ENCODE measurements at places on chromosomes 2 and 18.

DNA sequence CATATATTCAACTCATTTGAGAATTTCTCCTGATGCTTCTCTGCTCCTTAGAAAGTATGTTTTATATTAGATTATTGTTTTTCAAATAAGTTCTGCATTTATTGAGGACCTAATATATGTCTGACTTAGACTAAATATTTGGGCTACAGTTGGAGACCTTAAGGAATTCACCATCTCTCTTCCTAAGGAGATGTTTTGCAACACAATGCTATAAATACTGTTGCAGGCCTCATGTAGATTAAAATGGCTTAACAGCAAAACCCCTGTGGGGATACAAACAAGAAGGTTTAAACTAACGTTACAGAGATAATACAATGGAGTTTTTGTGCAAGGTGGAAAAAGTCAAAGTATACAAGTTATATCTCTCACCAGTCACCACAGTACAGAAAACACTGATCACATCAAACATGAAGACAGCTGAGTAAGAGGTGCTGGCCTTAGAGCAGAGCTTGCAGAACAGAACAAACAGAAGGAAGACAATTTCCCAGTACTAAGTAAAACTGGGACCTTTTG is 20.1 kb upstream of the BMPR2 start:
- DNase-seq, result no peak

DNA sequence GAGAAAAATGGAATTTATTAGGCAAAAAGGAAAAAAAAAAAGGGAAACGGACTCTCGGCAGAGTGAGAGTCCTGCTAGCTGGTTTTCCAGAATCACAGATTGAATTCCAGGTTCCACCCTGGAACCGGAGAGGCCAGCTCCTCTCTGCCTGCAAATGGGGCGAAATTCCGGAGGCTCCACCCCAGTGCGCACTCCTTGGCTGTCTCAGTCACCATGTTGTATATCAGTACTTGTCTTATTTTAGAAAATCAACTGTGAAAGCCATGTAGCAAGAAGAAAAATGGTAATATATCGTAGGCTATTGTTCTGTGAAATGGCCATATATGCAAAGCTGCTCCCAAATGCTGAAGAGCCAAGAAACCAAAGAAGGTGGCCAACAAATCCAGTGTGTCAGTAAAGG is 49.4 kb downstream of the CYBRD1 start:
- DNase-seq, result no peak

GRCh38 chr2:190382851-190383250 is 25.3 kb upstream of the MFSD6 start:
- peak; percentile 1 for DNase-seq

- no peak for DNase-seq
Observed at GRCh38 chr2:221330436-221330835, 241.7 kb downstream of the EPHA4 start.

DNA sequence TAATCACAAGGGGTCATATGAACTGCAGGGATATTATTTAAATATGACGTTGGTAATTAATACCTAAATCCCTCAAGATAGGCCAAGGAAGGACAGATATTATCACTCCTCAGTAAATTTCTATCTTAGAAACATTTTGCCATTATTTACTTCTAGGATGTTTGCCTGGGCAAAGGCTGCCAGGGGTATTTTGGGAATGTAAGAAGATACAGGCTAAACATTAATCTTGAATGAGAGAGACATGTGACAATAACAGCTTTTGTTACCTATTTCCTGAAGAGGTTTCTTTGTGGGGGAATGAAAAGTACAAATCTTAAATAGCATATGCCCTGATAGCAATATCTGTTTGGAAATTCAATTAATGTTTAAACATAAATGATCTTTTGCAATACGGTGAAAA is 756 bp upstream of the CCDC195 start:
- DNase-seq, result no peak

GRCh38 chr2:114248648-114249047 is 193.8 kb upstream of the DPP10 start:
- DNase-seq, result no peak

DNA sequence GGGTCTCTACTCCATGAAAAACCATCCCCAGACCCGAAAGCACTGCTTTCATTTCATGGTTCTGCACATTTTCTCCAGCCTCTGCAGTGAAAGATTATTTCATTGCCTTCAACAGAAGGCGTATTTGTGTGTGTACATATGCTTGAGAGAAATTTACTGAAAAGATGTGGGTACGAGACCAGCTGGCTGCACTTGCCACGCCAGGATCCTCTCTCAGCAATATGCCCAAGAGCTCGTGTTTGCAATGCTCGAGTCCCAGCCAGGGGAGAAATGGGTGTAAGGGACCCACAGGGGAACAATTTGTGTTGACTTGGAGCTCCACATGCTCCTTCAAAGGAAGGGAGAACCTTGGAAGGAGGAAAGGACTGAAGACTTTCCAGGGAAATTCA is 37.3 kb downstream of the TMEM177 start:
- DNase-seq, result no peak

DNA sequence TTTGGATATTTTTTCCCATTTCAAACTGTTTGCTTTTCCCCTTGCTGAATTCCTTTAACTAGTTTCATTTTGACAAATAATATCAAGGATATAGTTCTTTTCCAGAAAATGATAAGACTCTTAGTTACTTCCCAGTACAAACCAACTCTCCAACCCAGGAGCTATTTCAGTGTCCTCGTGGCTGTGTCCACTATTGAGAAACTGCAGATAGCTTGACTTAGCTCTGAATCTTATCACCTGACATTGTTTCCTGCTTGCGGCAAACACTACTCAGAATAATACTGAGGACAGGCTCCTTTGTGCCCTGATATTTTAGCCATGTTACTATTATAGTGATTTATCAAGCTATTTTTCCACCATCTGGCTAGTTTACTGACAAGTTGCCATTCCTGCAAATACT is 74.6 kb downstream of the KLF7 start:
- peak; percentile 2 for DNase-seq

DNA sequence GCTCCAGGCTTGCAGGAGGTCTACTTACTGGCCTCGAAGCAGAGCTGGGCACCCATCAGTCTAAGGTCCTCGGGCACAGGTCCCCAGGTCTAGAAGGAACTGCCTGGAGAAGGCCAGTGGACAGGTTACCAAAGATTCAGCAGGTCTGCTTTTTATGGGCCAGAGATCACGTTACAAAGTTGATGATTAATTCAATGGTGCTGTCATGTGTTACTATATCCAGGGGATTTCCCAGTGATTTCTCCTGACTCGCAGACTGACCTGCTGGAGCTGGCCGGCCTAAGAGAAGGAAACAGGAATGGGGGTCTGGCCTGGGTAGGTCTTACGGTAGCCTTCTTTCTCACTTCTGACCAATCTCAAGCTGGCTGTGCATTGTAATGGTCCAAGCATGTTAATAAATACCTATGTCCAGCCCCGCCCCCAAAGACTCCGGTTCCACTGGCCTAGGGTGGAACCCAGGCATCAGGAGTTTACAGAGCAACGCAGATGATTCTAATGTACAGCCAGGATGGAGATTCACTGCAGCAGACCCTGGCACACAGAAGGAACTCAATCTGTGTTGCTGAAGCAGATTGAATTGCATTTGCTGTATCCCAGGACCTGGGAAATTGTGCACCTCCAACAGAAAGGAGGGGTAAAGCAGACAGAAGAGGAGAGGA is at the start of gene NEURL3:
Gene NEURL3 (minus strand): TSS at position 127 of the 659 bp plus-strand sequence. CDS start 71 bp downstream, at position 56.
- DNase-seq, result no peak

DNA sequence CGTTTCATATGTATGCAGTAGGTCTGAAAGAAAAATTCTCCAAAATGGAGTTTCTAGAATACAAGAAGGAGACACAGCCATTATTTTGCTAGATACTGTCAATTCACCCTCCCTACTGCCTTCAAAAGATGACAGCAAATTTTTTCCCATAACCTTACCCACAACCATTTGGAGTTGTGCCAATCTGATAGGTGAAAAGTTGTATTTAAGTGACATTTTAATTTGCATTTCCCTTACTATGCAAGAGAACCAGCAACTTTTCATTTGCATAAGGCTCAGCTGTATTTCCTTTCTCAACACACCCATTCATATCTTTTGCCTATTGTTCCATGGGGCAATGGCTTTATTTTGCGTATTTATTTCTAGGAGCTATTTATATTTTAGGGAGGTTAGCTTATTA is 31.4 kb upstream of the IL18RAP start:
- DNase-seq, result no peak

- no peak for DNase-seq
Observed at GRCh38 chr18:56036741-56037140, 448.7 kb upstream of the TCF4 start.

- DNase-seq, result no peak
Observed at GRCh38 chr2:72952961-72953360, 35.6 kb downstream of the EMX1 start.

DNA sequence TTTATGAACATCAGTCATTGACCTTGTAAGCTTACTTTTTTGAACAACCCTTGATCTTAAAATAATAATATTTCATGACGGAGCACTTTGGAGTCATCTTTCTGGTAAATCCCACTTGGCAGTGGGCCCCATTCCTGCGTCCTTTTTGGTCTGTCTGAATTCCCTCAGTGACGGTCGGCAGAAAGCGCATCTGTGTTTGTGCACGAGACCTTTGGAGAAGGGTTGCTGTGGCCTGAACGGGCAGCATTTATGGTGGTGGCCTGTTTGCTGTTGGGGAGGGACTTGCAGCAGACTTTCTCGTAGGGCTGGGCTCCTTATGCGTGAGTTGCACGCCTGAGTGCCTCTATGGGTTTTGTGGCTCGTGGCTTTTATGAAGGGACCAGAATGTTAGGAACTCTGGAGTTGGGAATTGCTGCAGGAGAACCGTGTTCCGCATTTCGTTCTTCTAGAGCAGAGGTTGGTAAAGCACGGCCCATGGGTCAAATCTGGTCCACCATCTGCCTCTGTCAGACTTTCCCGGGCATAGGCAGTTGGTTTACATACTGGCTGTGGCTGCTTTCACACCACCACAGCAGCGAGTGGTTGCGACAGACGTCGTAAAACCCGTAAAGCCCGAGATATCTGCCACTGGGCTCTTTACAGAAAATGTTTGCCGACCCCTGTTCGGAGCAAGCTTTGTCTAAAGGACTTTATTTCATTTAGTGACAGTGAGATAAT is 30.8 kb downstream of the LPIN1 start:
- no peak for DNase-seq

GRCh38 chr2:142867136-142867535 is 10.3 kb upstream of the KYNU start:
- DNase-seq, result no peak

- peak; percentile 63 for DNase-seq
Observed at GRCh38 chr2:102753563-102754159, 8.2 kb upstream of the TMEM182 start.

- DNase-seq, result no peak
Observed at GRCh38 chr2:5849562-5849961, 157.4 kb downstream of the SOX11 start.
